ENCODE measurements at places on chromosomes 2 and 18.
A peak's percentile ranks its signal among the peaks of the same experiment; 100 is the strongest.

- peak; percentile 15 for DNase-seq
- H3K27ac ChIP-seq, result peak overlapping the region; percentile 85
- peak overlapping the region; percentile 45 for H3K4me3 ChIP-seq
- H3K27me3 ChIP-seq, result no peaks in the 10 kb centered on the region
These were observed 64.9 kb downstream of the DNMT3A start for GRCh38 chr2:25276569-25277465.

DNA sequence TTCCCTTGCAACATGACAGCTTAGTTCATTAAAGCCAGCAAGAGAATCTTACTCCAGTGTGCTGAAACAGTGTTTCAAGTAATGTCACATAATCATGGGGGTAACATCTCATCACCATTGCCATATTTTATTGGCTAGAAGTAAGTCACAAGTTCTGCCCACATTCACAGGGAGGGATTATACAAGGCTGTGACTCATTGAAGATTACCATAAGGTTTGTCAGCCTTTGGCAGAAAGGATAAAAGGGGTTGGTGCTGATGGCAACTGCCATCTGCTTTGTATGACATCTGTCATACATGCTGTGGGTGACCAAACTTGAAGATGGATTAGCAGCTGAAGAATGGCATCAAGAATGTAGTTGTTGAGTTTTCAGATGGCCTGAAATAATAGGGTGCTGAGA, 61.2 kb downstream of the KCNE4 start:
- no peak for DNase-seq
- no peak overlapping the region for H3K4me3 ChIP-seq
- H3K27me3 ChIP-seq, result no peaks in the 10 kb centered on the region
- H3K27ac ChIP-seq, result no peak overlapping the region

DNA sequence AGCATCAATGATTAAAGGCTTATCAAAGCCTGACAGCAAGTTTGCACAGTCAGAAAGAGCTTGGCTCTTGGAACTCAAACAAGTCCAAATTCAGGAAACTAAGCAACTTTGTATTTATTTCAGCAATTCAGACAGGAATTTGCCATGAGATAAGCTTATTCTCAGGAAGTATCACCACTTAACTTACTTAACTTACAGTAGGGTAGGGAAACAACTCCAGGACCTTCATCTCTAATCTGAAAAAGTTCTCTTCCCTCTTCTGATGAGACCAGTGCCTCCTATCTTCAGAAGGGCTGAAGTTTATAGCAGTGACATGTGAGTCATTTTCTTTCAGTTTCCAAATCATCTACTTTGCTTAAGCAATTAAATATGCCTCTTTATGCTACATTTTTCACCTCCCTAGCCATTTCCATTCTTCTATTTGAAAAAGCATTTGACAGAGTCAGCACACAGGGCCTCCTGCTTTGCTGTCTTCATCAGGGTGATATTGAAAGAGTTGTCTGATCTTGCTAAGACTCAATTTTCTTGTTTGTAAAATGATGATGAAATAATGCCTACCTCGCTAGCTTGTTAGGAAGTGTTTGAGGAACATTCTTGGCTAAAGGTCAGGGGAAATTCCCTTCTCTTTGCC, 389.5 kb downstream of the RND3 start:
- no peak overlapping the region for H3K27ac ChIP-seq
- H3K4me3 ChIP-seq, result no peak overlapping the region
- no peaks in the 10 kb centered on the region for H3K4me1 ChIP-seq
- H3K36me3 ChIP-seq, result no peaks in the 10 kb centered on the region

DNA sequence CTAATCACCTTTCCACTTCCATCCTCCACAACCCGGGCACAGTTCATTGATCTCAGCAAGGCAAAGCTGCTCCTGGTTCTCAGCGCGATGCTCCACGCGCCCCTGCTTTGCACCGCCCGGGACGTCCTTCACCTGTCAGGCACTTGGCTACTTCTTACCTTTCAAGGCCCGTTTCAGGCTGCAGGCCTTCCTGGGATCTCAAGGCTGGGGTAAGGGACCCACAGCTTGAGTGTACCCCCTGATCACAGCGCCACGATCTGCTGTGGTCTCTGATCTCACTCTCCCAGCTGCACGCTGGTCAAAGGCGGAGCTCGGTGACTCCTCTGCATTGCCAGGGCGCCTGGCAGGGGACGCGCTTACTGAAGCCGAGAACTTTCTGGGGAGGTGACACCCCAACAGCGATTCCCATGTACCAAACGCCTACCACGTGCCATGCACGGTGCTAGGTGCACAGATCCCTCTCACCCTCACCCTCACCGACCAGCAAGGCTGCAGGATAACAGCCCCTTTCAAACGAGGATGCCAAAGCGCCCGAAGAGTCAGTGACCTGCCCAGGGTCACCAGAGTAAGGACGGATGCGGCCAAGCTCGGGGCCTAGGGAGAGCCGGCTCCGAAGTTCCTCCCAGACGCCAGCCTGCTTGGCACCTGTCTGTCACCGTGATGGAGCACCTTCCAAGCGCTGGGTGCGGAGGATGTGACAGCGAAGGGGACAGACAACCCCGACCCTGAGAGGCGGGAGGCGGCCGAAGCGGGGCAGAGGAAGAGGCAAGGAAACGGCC, 818 bp downstream of the ITGB1BP1 start:
- H3K27me3 ChIP-seq, result no peaks in the 10 kb centered on the region
- H3K4me3 ChIP-seq, result peak overlapping the region; percentile 75
- peaks cover 19% of the 10 kb centered on the region for H3K4me1 ChIP-seq
- H3K36me3 ChIP-seq, result peaks cover 10% of the 10 kb centered on the region
- H3K27ac ChIP-seq, result peak overlapping the region; percentile 95

DNA sequence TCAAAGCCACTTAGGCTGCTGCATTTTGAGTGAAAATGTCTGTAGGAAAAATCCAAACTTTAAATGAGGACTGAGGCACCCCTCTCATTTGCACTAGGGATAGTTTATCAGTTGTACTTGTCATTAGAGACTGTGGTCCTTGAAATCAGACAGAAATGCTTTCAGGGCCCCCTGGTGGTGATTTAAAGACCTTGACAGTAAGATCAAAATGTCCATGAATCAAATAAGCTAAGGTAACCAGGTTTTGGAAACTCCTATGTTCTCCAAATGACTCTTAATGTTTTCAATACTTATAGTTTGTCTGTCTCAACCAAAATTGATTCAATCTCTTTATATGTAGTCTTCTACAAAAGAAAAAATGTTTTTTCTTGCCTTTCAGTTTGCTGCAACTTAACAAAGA, 28.8 kb upstream of the DDX18 start:
- no peaks in the 10 kb centered on the region for H3K27me3 ChIP-seq
- H3K36me3 ChIP-seq, result no peaks in the 10 kb centered on the region
- peak; percentile 0 for DNase-seq
- H3K4me1 ChIP-seq, result no peaks in the 10 kb centered on the region
- H3K27ac ChIP-seq, result no peak overlapping the region

- no peak overlapping the region for H3K27ac ChIP-seq
- H3K4me1 ChIP-seq, result no peaks in the 10 kb centered on the region
- H3K4me3 ChIP-seq, result no peak overlapping the region
- H3K36me3 ChIP-seq, result no peaks in the 10 kb centered on the region
- H3K27me3 ChIP-seq, result no peaks in the 10 kb centered on the region
These were observed 768.3 kb upstream of the CDH7 start for GRCh38 chr18:64982414-64983055.

GRCh38 chr2:241005569-241005968, 7.2 kb downstream of the SNED1 start:
- no peak overlapping the region for H3K27ac ChIP-seq
- no peak for DNase-seq
- H3K27me3 ChIP-seq, result no peaks in the 10 kb centered on the region

All from esophagus squamous epithelium (tissue), 5 donors.